ENCODE measurements at places on chromosomes 5 and 9.

DNA sequence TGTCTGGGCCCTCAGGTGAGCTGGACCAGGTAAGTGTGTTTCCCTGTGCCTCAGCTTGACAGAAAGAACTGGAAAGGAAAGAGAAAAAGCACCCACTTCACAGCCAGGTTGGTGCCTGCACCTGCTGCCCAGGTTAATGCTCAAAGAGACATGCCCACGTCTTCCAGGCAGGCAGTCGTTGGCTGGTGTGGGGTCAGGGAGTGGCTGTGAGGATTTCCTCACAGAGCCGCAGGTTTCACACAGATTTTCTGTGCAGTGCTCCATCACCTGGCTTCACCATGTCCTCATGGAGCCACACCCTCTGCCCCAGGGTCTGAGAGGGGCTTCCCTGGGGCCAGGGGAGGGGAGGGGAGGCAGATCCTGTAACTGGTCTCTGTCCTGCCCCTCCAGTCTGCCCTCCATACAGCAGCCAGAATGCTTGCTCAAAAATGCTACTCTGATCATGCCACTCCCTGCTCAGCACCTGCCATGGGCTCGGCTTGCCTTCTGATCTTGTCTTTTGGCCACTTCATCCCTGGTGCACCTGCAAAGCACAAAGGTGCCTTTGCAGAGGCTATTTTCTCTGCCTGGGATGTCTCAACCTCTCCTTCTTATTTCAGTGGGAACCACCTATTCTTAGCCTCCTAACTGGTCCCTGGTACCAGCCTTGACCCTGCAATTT lies 82.5 kb upstream of the UBTD2 start:
- DNase-seq: no peak

- no peak for DNase-seq
Measured at GRCh38 chr5:72129725-72130124, 22.4 kb downstream of the MAP1B start.

DNA sequence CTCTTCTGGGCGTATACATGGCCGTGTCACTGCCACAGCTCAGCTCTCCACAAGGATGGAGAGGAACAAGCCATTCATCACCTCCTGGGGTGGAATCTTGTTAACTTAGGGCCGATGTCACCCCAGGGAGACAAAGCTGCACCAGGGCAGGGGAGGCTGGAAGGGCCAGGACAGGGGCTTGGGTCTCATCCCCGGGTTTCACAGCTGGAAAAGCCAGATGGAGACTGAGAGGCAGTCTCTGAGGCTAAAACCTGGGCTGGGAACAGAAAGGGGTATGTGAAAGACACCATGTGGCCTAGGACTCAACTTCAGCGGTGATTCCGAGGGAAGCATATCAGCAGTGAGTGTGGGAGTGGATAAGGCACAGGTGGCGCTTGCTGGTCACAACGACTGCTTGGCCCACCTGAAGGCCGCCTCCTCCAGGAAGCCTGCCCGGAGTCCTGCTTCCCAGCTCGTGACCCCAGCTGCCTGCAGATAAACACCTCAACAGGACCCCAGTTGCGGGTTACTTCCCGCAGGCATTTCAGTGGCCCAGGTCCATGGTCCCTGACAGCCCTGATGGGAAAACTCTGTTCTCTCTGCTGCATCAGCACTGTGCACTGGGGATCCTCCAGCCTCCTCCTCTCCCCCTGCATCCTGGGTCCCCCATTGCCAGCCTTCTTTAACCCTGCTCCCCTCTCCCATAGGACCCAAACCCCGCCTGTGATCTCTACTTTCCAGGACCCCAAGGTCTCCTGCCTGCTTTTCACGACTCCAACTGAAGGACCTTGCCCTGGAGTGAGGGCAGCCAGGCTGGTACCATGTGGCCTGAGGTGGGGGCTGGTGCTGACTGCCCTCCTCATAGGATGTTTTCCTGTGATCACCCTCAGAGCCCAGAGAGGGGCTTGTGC lies 51.7 kb upstream of the FCN1 start:
- no peak for DNase-seq

DNA sequence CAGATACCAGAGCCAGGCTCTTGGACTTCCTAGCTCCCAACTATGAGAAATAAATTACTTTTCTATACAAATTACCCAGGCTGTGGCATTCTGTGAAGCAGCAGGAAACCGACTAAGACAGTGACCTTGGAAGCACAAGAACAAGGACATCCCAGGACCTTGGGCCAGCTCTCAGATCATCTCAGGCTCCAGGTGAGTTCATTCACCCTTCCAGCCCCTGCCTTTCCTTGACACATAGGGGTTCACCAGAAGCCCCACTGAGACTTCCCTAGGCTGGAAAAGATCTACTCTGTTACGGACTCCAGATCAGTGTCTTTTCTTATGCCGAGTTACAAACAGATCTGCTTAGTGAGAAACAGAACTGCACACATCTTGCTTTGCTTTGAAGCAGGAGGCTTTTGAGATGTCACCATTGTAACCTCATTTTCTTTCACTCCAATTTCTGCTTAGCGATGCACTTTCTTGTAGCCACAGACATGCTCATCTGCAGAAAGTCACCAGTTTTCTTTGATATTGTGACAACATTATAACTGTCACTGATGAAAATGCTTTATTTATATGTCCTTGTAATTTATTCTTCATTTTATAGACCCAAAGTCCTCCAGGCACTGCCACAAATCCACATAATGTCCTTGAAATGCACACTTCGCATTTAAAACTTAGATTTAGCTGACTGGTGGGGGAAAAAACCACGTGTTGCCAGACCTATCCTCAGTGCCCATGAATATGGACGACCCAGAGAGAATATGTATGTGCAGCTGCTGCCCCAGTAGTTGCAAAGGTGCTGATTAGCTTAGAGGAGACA lies 8.1 kb downstream of the CD180 start:
- DNase-seq: no peak

DNA sequence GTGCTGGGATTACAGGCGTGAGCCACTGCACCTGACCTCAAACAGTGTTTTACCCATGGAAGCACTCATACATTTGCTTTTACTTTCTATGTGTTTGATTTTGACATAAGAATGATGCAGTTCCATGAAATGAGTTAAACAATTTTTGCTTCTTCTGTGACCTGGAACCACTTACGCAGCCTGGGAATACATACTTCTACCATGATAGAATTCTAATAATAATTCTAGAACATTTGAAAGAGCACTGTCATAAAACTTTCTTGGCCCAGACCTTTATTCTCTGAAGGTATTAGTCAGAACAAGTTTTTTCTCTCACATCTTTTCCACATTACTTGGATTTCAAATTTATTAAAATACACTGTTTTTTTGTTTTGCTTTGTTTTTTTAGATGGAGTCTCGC lies 25.3 kb upstream of the COL5A1 start:
- DNase-seq: no peak
